GM18507 (cell line): ENCODE measurements at places on chromosomes 7 and 10.

GRCh38 chr7:46153583-46153950, 232.5 kb upstream of the IGFBP3 start:
- no peak for DNase-seq

DNA sequence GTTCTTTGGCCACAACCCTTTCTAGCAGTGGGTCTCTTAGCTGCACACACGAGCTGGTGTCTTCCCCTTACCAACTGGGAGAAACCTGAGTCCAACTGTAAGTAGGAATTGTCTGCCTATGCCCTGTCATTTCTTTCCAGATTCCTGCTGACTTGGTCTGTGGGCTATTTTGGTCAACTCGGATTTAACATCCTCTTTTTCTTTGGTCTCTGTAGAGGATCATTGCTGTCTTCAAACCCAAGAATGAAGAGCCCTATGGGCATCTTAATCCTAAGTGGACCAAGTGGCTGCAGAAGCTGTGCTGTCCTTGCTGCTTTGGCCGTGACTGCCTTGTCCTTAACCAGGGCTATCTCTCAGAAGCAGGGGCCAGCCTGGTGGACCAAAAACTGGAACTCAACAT, 10.3 kb downstream of the PI4K2A start:
- DNase-seq = no peak

- DNase-seq = no peak
These were observed 85.5 kb downstream of the CUL2 start for GRCh38 chr10:35004651-35005050.

DNA sequence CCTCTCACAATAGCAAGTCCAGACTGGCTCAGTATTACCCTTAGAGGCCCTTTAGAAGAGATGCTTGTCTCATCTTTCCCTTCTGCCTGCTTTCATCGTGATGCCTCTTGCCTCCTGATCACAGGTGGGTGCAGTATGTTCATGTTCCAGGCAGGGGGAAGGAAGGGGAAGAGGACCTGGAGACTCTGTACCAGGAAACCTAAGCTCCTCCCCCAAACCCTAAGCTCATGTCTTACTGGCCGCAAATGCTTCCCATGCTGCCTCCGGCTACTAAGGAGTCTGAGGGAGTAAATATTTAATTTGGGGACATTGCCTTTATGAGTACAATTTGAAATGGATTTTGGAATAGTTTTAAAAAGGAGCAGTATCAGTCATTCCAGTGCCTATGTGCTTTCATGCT, 192.6 kb downstream of the CDCA7L start:
- DNase-seq = no peak

DNA sequence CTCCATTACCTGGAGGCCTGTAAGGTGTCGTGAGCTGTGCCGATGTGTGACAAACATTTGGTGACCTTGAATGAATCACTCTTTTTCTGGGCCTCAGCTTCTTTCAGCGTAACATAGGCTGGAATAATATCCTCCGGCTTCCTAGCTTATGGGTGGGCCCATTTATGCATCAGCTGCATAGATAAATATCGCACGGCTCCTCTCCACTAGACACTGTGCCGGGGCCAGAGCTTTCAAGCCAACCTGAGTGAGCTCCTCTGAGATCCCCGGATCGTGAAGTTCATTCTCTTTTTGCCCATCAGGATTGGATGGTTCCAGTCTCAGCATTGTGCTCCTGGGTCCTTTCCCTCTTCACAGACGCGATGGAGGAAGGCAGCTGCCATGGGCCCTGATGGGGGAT, 574.3 kb upstream of the FOXK1 start:
- DNase-seq = no peak

DNA sequence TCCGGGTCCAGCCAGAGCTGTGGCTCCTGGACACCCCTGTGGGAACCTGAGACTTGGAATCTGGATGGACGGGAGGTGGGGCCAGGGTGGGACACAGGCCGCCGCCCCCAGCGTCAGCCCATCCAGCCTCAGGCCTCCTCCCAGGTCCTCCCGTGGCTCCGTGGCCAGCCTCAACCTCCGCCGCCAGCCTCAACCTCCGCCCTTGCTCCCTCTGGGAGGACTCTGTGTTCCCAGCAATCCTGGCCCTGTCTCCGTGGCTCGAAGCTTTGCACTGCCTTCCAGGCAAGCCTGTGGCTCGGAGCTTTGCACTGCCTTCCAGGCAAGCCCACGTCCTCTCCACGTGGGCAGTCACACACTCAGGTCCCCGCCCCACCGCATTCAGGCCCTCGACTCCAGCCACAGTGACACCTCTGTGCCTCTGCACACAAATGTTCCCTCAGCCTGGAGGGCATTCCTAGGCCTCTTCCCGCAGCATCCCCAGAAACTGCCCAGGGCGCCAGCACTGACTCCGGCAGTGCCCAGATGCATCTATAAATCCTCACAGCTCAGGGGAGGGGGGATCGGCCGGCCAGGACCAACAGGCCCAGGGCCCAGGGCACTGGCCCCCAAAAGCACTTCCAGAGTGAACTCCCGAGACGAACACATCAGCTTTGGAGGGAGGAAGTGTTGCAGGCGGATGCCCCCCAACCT, 44.7 kb upstream of the PDGFA start:
- DNase-seq = no peak

DNA sequence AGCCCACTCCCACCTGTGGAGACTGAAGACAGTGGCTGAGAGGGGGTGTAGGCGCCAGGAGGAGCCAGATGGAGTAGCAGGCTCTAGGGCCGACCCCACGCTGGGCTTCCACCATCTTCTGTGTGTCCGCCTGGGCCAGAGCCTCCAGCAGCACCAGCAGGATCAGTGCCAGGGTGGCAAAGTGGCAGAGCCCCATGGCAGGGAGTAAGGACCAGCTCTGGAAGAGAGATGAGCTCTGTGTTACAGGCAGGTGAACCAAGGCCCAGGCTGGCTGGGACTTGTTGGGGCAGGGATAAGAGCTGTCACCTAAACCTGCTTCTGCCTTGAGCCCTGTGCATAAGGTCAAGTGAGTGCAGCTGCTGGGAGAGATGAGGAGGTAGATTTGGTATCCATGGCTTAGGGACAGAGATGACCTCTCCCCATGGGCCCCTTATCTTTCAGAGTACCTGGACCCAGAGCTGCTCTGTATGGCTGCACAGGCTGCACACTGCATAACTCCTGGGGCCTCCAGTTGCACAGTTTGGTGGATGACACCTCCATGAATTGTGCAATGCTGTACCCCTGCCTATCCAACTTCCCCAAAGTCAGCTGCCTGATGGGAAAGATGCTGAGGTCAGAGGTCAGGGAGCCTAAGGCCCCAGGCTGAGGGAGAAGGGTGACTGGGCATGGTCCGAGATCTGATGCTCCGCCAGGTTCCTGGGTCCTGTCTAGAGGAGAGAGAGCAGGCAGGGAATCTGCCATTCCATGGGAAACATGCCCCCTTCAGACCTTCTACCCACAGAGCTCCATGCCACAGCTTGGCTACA, 7.4 kb upstream of the SAMD8 start:
- DNase-seq = no peak

- DNase-seq = no peak
These were observed 65.4 kb upstream of the DNAJB6 start for GRCh38 chr7:157271315-157271990.

DNA sequence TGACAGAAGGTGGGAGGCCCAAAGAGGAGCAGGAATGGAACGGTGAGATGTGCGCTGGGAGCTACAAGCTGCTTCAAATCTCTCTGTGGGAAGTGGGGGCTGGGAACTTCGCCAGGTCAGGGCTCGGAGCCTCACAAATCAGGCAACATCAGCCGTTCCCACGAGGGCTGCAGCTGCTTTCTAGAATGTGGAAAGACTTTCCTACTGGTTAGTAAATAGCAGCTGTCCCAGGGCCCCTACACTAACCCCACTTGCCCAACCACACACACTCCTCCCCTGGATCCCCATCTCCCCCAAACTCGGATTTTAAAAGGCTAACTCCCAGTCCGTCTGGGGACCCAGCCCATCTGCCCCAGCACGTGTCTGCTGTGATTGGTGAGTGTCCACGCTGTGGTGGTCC, 40.6 kb upstream of the PITRM1 start:
- no peak for DNase-seq

DNA sequence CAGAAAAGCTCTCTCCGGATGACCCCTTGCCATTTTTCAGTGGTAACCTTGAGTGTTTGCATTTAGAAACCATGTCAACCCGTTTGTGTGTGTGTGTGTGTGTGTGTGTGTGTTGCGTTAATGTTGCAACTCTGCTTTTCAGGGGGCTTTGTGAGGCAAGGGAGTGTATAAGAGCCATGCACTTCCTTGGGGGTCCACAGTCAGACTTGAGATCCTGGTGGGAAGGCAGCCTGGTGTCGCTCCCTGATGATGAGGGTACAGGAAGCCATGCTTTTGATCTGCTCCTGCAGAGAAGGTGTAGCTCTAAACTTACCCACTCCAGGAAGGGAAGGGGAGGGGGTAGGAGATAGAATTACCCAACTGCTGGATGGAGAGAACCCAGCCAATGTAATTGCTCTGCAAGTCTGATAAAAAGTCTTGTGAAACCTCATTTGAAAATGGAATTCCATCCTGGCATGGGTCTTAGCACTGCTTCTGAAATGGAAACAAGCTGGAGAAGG, 10.7 kb downstream of the GRK5 start:
- DNase-seq = no peak

DNA sequence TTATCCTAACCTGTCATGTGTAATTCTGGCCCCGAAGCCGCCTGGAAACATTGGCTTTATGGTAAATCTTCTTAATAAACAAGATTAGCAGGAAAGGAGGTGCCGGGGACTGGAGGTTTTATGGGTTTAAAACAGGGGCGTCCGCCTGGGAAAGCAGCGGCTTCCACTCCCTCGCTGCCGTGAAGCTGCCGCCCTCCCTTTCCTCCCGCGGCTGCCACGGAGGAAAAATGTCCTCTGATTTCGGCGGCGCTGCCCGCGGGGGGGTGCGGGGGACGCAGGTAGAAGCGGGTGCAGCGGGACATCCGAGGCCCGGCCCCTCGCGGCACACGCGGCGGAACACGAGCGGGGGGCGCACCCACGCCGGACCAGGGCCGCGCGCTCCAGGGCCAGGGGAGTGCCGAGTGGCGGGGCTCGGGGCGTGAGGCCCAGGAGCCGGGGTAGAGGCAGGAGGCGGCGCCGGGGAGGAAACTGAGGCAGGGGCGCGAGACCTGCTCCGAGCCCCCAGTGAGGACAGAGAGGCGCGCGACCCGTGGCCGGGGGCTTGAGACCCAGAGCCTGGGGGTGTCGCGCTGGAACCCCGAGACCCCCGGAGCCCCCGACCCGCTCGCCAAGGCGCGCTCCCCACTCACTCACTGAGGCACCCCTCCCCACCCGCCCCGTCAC, 993 bp downstream of the PTPRN2 start:
- DNase-seq = no peak

- DNase-seq = no peak
These were observed 1.9 kb downstream of the TTYH3 start for GRCh38 chr7:2633538-2634266.

- no peak for DNase-seq
These were observed 123.4 kb downstream of the NEURL1 start for GRCh38 chr10:103616705-103617601.

- no peak for DNase-seq
These were observed 35.6 kb upstream of the ADGRA1 start for GRCh38 chr10:133052076-133052475.

DNA sequence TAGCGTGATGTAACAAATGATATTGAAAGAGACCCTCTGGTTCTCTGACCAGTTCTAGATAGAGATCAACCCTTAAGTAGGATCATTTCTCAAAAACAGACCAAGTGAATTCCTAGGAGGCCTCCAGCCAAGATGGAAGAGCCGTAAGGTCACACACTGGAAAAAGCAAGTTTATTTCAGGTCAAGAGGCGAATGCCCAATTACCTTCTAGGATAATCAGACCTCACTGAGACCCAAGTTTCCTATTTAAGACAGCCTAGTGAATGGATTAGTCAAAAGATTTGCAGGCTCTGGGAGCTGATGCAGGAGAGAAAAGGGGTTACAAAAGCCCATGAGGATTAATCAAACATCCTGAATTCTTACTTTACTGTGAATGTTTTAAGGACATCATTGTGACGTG, 486.1 kb upstream of the NRP1 start:
- DNase-seq = no peak

DNA sequence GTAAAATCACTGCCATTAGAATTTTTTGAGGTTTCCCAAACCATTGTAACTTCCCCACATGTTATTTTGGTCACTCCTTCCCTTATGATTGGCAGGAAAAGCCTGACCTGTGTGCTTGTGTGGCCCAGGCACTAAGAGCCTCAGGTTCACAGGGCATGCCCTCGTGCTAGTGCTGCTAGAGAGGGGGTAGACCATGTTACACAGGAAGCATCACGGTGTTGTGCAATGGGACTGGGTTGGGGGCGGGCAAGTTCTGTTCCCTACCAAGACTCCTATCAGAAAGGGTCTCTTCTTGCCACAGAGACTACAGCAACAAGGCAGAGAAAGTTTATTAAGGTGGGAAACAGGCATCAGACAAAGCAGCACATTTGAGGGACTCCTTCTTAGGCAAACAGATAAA, 32.2 kb downstream of the LSM5 start:
- no peak for DNase-seq

- no peak for DNase-seq
These were observed 1.9 kb upstream of the HBP1 start for GRCh38 chr7:107166736-107167426.

DNA sequence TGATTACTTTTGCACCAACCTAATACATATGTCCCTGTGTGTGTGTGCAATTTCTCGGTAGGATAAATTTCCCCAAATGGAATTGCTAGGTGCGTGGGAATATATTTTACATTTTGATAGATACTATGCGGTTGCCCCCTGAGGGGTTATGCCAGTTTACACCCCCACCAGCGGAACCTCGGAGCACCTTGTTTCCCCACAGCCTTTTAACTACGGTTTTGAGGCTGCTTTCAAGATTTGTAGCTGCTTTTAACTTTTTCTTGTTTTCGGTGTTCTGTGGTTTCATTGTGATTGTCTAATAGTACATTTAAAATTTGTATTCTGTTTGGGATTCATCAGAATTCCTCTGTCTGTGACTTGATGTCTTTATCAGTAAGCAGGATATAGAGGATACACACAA, 22.0 kb downstream of the PROSER2 start:
- DNase-seq = no peak

DNA sequence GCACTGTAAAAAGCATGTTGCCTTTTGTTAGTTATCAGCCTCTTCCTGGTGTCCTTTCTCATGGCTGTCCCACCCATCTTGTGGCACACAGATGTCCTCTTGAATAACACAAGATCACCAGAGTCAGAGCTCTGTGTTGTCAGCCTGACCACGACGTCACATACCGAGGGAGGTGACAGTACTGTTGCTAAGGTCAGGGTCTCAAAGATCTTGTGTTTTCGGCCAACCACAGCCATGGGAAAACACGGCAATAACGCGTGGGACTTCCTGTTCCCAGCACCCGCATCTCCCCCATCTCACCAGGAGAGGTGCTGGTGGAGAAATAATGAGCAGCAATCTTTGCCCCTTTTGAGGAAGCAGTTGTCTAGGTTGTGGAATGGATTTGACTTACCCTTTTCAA, 40.4 kb downstream of the NPVF start:
- DNase-seq = no peak

GRCh38 chr10:97291357-97292096, 910 bp downstream of the ARHGAP19 start:
- no peak for DNase-seq

- DNase-seq = no peak
These were observed 59.6 kb upstream of the SP4 start for GRCh38 chr7:21368317-21368716.

- DNase-seq = no peak
These were observed 254.6 kb downstream of the CAMK1D start for GRCh38 chr10:12603766-12604470.
